ENCODE measurements at places on chromosomes 5 and 9. TPM values are rescaled to one million over a fixed set of nuclear protein-coding genes. Genes with fewer than 3 reads are reported as not detected.

DNA sequence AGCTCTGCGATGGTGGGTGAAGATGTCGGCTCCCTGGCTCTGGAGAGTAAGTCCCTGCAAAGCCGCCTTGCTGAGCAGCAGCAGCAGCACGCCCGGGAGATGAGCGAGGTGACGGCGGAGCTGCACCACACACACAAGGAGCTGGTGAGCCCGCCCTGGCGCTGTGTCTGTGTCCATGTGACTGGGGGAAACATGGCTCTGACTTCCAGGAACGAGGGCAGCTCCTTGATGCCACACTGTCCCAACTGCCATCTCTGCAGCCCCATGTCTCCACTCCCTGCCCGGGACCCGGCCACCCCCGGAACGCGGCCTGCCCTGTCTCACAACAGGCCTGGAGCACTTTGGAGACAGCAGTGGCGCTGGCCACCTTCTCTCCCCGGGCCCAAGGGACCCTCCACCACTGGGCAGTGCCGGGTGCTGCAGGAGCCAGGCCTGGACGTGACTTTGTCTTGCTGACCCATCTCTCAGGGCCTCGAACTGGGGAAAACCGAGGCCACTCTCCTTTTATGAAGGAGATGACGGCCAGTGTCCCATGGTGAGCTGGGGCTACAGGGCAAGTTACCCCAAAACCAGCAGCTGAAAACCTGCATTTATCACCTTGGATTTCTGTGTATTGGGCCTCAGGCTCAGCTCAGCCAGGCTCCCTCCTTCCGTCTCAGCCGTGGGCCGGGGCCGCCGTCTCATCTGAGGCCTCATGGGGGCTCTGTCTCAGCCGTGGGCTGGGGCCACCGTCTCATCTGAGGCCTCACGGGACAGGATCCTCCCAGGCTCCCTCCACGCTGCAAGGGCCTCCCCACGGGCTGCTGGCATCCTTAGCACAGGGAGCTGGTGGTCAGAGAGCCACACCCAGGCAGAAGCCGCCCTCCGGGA lies 28.6 kb downstream of the CEP72 start:
- DNase-seq: no peak

DNA sequence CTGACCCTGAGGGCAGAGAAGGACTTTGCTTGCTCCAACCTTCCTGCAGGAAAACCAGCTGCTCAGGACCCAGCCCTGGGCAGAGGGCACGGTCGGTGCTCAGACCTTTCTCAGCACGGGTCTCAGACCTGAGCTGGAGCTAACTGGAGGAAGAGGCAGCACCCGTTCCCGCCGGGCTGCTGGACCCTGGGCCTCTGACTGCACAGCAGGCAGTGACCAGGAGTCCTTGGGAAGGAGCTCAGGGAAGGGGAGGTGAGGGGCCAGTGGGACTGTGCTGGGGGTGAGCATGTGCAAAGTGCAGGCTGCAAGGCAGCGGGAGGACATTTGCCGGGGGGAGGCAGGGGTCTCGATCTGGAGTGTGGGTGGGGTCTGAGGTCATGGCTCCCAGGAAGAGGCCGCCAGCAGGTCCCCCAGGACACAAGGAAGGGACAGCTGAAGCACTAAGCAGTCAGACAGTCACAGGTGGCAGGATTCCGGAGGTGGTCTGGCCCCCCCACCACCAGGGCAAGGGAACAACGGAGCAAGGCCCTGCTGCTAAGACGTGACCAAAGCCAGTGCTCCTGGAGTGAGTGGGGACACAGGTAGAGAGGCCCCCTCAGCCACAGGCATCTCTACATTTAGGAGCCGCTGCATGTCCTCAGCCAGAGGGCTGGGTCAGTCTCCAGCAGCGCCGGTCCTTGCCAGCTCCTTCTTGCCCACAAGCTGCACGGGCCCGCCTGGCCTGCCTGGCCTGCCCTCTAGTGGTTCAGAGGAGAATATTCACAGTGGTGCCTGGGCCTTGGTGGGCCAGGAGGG lies 4.8 kb upstream of the DPM2 start:
- peak; percentile 39 for DNase-seq

- no peak for DNase-seq
Observed at GRCh38 chr5:109819878-109820277, 130.2 kb downstream of the MAN2A1 start.

DNA sequence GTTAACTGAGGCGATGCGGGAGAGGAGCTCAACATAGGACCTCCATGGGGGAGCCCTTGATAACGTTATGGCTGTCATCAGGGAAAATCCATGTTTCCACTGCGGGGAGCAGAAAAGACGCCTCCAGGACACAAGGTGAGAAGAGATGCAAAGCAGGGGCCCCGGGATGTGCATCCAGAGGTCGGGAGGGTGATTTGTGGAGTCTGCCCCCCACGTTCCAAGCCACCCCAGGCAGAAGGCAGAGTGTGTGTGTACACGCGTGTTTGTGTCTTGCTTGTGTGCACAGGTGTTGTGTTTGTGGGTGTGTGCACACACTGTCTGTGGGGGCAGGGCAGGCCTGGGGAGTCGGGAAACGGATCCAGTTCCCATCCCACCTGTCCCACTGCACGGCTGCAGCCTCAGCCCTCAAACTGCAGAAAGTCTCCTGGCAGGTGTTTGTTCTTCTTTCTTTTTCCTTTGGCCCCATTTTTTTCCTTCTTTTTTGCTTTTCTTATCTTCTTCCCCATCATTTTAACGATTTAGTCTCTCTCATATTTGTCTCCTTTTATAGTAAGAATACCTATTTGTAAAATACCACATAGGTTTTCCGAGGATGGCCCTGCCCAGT lies 17.4 kb upstream of the PLEKHG4B start:
- DNase-seq: no peak

TCF7 gene
- 5.2 TPM for total RNA-seq

GRCh38 chr9:546797-547223 lies 294.7 kb upstream of the DMRT1 start:
- peak; percentile 20 for DNase-seq

DNA sequence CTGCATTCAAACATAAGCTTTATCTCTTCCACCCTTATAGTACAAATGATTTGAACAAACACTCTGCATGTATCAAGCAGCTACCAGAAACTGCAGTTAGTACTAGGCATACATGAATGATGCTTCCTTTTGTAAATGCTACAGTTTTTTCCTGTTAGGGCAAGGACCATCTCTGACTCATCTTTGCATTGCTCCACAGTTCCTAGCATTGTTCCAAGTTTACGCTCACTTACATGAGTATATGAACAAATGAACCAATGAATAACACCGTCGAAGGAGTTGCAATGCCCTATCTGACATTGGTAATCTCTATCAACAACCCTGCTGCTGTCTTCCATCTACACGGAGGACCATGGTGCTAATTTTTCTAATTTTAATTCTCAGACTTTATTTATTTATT lies 2.1 kb upstream of the ALDH7A1 start:
- peak; percentile 40 for DNase-seq

GRCh38 chr9:137306850-137307254 lies 4.8 kb upstream of the NRARP start:
- DNase-seq: no peak

- no peak for DNase-seq
Observed at GRCh38 chr9:91700475-91700874, 249.6 kb downstream of the ROR2 start.

GRCh38 chr5:6759401-6759800 lies 46.2 kb downstream of the TENT4A start:
- DNase-seq: peak; percentile 76

DNA sequence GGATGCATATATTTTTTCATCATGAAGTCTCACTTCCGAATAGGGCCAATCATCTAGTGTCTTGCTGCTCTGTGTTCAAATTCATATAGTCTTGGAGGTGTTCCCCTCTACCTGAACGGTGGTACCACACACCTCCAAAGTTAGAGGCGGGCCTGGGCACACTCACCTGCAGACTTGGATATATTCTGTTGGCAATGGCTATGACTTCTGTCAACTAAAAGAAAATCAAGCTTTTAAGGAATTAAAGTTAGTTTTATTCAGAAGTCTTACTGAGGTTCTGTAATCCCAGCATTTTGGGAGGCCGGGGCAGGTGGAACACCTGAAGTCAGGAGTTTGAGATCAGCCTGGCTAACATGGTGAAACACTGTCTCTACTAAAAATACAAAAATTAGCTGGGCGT lies 2.6 kb upstream of the NIPAL4 start:
- DNase-seq: no peak

GRCh38 chr9:126373241-126373640 lies 46.6 kb downstream of the MVB12B start:
- peak; percentile 49 for DNase-seq

GRCh38 chr5:105088961-105089360 lies 1526.4 kb upstream of the NUDT12 start:
- peak; percentile 3 for DNase-seq

DNA sequence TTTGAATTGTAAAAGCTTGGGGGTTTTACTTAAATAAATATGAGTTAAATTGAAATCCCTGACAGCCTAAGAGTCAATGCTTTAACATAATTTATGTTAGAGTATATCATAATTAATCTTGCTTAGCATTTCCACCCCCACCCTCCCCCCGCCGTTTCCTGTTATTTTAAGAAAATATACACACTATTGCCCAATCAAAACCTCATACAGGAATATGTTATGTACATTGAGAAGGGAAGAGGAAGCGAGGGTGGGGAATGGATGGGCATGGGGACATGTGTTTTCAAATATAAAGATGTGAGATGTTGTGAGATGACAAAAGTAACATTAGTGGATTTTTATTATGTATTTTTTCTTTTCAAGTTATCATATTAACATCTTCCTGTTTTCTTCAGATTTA lies 561.1 kb upstream of the MEF2C start:
- no peak for DNase-seq

MARVELD2 gene
- total RNA-seq: 5.7 TPM

DNA sequence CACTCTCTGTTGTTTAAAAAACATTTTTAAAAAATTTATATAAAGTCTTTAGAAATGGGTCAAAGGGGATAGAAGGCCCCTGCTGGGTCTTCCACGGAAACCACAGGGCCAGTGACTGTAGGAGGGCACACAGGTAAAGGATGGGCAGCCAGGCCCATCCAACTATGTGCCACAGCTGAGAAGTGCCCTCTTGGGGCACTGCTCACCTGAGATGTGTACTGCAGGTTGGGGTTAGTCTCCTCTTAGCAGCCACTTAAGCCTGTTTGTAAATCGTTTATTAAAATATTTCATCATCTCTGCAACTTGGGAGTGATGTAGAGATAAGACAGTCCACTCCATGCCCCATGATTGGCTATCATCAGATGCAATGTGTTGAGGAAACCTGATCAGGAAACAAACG lies 222.4 kb downstream of the DIRAS2 start:
- DNase-seq: no peak

- DNase-seq: no peak
Observed at GRCh38 chr9:7165331-7165975, 407.7 kb downstream of the KDM4C start.

DNA sequence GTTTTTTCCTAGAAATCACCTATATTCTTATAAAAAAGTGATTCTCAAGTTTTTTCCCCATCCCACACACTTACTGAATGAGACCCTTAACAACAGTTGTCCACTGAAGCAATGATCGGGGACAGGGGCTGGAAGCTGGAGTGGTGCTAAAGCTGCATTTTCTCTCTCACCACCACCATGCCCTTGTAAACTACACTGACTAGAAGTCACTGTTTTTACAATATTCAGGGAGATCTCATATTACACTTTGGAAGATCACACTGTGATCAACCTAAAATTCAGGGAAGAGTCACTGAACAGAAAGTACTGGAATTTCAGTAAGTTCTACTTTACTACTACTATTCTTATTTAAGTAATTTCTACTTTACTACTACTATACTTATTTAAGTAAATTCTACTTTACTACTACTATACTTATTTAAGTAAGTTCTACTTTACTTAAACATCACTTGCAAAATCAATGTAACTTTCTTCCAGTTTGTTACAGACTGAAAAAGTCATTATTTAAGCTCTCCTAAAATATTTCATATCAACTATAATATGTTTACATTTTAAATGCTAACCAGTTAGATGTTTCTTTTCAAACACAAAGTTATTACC lies 164.3 kb downstream of the AGTPBP1 start:
- no peak for DNase-seq

FBXL17 gene
- 9.2 TPM for total RNA-seq

DNA sequence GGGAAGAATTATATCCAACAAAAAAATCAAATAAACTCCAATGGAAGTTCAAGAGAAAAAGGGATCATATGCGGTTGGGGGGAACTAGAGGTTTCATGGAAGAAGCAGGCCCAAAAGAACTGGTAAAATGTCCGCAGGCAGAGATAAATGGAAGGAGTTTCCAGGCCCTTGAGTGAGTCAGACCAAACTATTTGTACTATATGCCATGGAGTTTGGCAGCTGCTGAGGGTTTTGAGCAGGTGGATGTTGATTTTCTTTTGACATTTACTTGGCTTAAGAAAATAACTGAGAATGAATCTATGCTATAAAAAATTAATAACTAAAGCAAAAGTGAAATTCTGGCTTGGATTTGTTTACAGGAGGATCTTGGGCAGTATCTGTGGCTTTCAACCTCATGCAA lies 33.7 kb downstream of the MINAR2 start:
- DNase-seq: no peak

FGF10 gene
- not detected for total RNA-seq

DNA sequence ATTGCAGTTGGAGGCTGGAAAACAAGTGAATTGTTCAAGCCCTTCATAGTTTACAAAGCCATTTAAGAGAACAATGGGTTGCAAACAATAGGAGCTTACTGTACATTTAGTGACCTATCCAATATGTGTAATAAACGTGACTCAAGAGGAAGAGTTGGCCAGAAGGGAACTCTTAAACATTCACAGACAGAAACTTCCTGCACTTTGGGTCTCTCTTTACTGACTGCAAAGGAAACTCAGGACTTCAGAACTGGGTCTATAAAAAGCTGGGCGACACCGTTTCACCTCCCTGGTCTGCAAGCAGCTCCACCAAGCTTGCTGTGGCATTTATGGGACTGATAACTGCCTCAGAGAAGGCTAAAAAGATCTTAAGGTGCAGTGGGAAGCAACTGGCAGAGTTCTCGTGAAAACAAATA lies 48.7 kb upstream of the SPATA31D4 start:
- no peak for DNase-seq

GRCh38 chr9:35562895-35563780 lies 41.9 kb upstream of the TESK1 start:
- peak; percentile 30 for DNase-seq

Data from M059J (cell line).